ENCODE measurements at places on chromosomes 5 and 9.

- no peak for DNase-seq
Observed at GRCh38 chr9:22005702-22006606, 3.2 kb downstream of the CDKN2B start.

- peak; percentile 38 for DNase-seq
Observed at GRCh38 chr5:140806834-140807775, at the start of gene PCDHA4. PCDHA4 (plus strand) TSS chr5:140807068.

GRCh38 chr9:101028346-101029314 is at the start of gene PLPPR1:
PLPPR1 (plus strand) TSS chr9:101028727.
- DNase-seq, result peak; percentile 84

DNA sequence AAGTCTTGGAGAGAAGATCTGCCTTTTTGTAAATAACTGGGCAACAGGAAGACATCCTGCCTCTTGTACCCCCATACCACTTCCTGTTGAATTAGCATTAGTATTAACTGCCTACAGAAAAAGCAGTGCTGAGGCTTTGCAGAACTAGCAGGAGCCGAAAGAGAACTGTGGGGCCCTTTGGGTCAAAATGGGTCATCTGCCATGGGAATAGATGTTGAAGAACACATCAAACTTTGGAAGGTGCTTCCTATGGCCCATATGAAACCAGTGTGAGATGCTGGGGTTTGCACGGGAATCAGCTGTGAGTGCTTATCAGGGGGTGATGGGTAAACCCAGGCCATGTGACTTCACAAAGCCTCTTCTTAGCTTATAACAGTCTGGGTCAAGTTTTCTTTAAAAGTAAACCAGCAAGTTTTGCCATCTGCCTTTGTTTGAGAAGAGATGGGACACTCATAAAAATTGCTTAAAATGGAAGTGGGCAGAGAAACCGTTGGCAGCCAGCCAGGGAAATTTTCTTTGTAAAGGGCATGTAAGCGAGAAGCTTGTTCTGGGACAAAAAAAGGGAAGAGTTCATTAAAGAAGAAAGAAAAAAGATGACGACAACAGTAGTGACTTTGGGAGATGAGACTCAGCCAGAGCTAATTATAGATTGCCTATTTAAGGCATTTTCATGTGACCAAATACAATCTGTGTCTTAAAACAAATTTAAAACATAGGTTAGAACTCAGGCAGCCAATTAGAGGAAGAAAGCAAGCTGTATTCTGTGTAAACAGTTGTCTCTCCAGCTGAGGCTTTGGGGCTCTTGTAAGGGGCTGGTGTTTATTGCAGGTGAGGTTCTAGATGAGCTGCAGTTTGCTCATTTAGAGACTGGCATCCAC is 4.4 kb downstream of the SLC25A25 start:
- DNase-seq, result peak; percentile 74

GRCh38 chr5:76542887-76543690 is 80.1 kb downstream of the F2RL2 start:
- DNase-seq, result no peak

- no peak for DNase-seq
Observed at GRCh38 chr9:120098584-120098983, 481.4 kb downstream of the CDK5RAP2 start.

DNA sequence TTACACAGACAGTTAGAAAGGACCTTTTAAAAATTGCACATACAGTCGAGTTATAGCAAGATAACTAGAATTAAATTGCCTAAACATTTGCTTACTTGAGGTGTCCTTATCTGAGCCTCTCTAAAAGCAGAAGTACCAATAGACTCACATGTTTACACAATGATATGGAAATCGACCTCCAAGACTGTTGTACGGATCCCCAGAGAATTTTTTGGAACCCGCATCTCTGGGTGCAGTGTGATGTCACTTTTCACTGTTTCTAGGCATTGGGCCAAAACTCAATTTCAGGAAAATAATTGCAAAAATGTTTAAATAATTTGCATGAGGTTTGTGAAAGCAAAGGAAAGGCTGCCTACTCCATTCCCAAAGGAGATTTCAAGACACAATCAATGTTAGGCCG is 63.1 kb upstream of the ATG10 start:
- no peak for DNase-seq

DNA sequence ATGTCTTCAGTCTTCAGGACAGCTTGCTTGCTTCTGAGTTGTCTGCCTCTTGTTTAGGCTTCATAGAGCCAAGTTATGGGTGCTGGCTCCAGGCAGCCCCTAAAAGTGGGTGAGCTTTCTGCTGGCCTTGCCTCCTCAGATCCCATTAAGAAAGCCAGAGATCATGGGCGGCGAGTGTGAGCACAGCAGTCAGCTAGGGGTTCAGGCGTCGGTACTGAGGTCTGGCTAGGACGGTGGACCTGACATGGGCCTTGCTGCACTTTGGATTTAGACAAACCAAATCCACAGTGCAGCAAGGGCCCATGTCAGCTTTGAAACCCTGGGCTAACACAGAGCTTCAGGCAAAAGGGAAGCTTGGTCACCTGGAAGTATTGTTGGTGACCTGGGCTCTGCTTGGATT is 17.6 kb downstream of the PSAT1 start:
- no peak for DNase-seq

DNA sequence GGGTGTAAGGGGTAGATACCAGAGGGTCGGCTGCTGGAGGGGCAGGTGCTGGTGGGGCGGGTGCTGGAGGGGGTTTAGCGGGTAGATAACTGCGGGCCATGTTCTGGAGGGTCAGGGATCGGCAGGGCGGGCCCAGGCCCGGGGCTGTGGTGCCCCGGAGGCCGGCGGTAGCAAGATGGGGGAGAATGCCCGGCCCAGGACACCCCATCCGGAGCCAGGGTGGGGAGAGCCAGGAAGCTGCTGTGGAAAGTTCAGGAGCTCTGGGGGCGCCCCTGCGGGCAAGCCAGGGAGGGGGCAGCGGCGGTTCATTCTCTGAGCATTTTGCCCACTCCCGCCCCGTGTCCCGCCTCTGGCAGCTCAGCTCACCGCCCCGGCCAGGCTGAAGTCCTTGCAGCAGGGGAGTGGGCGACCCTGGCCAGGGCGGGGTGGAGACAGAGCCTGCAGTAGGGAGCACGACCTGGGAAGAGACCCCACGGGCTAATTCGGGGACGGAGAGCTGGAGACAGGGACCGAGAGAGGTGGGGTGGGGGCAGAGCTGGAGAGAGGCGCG is 538 bp downstream of the PRRT1B start:
- DNase-seq, result no peak

GRCh38 chr9:90559075-90560073 is 83.2 kb downstream of the DIRAS2 start:
- DNase-seq, result no peak

DNA sequence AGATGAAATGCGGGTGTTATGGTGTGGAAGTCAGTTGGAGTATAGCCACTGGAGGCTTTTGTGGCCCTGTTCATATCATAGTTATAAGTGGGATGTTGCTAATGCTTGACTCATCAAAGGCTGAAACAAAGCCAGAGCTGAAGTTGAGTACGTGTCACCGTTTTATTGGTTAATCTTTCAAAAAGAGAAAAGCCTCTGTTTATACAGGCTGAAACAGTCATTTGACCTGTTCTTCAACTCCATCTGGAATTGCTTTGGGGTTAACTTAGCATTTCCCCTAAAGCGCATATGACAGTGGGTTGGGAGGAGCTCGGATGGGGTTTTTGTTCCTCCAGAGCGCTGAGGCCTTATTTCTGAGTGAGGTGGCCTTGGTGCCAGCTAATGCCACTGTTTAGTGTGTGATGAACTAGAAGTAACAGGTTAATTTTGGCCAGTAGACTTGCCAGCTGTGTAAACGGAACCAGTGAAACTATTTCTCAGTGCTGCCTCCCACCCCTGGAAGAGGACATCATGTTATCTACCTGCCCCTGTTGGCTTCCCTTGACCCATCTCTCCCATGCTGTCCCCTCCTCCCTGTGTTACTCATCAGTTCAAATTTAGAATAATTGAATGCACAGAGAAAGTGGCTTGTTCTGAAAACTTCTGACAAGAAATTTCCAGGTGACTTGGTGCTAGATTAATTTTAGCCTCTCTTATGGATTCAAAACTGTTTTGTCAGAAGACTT is 34.2 kb downstream of the MTAP start:
- no peak for DNase-seq

DNA sequence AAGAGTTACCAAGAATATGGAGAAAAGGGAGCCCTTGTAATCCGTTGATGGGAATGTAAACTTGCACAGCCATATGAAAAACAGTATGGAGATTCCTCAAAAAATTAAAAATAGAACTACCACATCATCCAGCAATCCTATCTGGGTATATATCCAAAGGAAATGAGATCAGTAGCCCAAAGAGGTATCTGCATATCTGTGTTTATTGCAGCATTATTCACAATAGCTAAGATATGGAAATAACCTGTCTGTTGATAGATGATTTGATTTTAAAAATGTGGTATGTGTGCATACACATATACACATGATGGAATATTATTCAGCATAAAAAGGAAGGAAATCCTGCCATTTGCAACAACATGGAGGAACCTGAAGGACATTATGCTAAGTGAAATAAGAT is 48.3 kb upstream of the EBF1 start:
- DNase-seq, result no peak

DNA sequence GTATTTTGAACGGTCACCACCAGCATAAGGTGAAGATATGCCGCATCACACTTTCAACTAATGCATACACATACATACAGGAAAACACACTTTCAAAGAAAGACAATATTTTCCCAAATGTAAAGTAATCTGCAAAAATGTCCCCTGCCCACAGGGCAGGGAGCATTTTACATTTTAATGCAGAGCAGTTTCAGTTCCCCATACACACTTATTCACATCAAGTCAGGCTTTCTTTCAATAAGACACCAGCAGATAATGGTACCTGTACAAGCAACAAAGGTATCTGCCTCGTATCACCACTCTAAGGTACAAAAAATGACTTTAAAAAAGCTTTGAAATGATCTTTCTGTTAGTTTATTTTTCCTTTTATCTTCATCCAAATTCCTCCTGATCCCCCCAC is 247.1 kb upstream of the CCNG1 start:
- no peak for DNase-seq

- DNase-seq, result no peak
Observed at GRCh38 chr9:113381909-113382411, 5.2 kb upstream of the HDHD3 start.

- DNase-seq, result no peak
Observed at GRCh38 chr5:168162464-168162863, 129.0 kb upstream of the WWC1 start.

DNA sequence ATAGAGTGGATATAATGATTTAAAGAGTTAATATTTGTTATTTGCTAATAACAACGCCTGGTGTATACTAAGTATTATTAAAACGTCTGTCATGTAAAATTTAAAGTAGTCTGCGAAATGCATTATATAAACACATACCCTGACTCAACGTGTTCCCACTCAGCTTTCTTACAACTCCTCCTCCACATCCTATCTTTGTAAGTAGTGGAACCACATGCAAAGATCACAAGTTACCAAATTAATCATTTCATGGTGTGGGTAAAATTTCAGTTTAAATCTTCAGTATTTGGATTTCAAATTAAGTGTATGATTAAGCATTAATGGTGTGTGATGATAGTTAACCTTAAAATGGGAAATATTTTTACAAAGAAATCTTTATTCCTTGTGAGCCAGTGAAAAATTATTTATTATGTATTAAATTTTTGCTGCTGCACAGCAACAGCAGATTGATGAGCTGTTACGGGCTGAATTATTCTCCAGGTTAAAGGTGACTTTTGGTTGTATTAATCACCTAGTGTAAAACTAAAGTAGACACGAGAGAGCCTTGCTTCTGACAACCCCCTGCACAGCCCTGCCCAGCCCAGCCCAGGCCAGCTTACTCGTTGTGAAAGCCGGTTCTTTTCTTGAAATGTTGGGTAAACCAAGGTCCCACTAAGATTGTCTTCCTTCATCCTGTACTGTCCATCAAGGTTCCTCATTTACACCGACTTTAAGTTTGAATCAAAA is 373.5 kb downstream of the DTWD2 start:
- DNase-seq, result no peak

- DNase-seq, result no peak
Observed at GRCh38 chr9:131567910-131568309, 22.6 kb downstream of the PRRT1B start.
